ENCODE measurements at places on chromosomes 12 and 14.

- no peak for DNase-seq
These were observed 40.9 kb upstream of the ELK3 start for GRCh38 chr12:96153131-96153725.

DNA sequence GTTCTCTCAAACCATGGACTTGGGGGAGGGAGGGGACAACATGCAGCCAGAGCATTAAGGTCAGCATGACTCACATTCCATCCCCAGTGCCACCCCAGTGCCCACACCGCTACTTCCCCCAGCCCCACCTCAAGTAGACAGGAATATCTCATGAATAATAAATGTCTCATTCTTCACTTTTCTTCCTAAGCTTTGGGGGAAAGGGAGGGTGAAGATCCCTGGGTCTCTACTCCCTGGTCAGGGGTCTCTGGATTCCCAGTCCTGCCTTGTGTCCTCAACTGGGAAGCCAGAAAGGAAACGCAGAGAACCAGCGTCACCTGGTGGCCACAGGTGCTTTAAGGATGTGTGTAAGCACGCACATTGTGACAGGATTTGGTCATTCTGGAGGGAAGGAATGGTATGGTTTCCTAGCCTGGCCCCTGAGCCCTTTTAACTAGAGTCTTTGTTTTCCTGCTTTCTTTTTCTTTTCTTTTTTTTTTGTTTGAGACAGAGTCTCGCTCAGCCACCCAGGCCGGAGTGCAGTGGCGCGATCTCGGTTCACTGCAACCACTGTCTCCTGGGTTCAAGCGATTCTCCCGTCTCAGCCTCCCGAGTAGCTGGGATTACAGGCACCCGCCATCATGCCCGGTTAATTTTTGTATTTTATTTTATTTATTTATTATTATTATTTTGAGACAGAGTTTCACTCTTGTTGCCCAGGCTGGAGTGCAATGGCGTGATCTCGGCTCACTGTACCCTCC lies 3.4 kb downstream of the GPR84 start:
- DNase-seq = peak; percentile 41

- no peak for DNase-seq
These were observed 492 bp upstream of the BTBD6 start for GRCh38 chr14:105247715-105248367.

GRCh38 chr14:50262865-50263264 lies 31.5 kb upstream of the SOS2 start:
- DNase-seq = no peak

GRCh38 chr12:74641694-74642093 lies 104.1 kb downstream of the ATXN7L3B start:
- DNase-seq = no peak

DNA sequence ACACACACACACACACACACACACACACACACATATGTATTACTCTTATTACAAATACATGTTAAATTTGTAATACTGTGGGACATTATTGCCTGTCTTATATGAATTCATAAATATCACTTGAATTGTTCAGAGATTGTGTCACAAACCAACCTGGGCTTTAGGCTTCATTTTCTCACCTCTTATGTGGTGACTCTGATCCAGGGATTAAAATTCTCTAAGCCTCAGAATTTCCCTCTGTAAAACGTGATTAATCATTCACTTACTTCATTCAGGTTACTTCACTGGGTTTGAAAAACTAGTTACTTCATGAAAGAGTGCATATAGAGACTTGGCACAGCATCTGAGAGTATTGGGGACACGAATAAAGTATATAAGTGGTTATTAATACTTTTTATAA lies 240.3 kb upstream of the PDZRN4 start:
- no peak for DNase-seq

GRCh38 chr12:57515408-57515933 lies 4.8 kb downstream of the DDIT3 start:
- no peak for DNase-seq

GRCh38 chr12:120495186-120495730 lies 655 bp upstream of the DYNLL1 start:
- DNase-seq = no peak

DNA sequence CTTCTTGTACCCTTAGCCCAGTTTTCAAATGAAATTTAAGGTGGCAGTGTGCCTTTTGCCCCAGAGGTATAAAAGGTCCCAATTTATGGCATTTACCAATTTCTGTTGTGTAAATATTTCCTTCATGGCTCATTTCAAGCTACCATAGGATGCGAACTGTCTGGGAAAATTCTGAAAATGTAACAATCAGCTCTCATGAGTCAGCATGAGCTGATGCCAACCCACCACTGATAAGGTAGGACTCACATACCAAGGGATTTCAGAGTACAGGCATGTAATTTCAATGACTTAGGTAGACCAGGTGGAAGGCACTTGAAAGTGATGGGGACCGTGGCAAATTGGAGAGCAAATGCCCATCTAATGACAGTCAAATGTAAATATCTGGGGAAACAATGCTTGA lies 169.5 kb downstream of the TTC8 start:
- DNase-seq = no peak

DNA sequence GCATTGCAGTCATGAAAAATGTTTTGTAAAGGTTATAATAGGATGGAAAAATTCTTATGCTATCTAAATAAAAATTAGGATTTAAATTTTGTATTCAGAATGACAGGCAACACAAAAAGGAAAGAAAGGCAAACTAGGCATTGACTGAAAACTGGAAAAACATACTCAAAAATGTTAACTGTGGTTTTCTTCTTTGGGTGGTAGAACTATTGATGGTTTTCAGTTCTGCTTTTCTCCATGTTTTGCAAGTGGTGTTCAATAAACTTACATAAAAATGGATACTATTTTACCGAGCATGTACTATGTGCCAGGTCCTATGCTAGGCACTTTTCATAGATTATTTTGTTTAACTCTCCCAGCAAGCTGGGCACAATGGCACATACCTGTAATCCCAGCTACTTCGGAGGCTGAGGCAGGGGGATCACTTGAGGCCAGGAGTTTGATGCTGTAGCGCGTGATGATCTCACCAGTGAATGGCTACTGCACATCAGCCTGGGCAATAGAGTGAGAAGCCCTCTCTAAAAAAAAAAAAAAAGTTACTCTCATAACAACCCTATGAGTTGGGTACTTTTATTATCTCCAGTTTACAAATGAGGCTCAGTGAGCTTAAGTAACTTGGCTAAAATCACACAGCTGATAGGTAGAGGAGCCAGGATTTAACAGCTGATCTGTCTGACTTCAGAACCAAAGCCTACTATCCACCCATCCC lies 26.3 kb upstream of the TCP11L2 start:
- no peak for DNase-seq

- DNase-seq = no peak
These were observed 60.6 kb downstream of the MARK3 start for GRCh38 chr14:103445806-103446205.

- DNase-seq = no peak
These were observed 1.7 kb downstream of the PIP4K2C start for GRCh38 chr12:57592551-57593165.

GRCh38 chr14:74289801-74290200 lies 12.9 kb downstream of the ABCD4 start:
- DNase-seq = no peak

- no peak for DNase-seq
These were observed 32.8 kb downstream of the YEATS4 start for GRCh38 chr12:69392179-69392928.

- DNase-seq = no peak
These were observed 29.0 kb downstream of the TTLL5 start for GRCh38 chr14:75690010-75690409.

GRCh38 chr14:30600922-30601918 lies 20.9 kb upstream of the SCFD1 start:
- DNase-seq = no peak

DNA sequence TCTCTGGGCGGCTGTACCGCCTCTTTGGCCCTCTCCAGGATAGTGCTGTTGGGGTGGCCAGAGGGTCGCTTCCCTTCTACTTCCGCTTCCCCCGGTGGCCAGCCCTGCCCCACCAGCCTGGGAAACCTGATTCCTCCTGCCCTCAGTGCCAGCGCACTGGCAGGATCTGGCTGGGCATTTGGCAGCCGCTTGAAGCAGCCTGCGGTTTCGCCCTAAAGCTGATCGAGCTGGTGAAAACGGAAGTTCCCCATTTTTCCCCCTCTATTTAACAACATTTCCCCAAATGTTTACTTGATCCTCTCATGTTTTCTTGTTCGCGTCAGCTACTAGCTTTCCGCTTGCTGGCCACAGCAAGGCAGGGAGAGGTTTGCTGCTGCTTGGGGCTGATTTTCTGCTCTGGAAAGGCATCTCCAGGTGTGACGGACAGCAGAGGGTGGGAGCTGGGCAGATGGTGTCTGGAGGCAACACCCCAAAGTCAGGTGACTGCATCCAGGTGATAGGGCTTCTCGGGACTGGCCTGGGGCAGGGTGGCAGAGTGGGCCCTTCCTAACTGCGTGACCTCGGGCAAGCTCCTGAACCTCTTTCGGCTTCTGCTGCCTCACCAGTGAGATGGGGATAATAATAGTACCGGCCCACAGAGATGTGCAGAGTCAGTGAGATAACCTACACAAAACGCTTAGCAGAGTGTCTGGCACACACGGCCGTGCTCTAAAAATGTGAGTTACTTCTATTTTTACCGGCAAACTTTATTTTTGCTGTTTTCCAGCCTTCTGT lies 53.1 kb downstream of the TSPAN9 start:
- DNase-seq = no peak

DNA sequence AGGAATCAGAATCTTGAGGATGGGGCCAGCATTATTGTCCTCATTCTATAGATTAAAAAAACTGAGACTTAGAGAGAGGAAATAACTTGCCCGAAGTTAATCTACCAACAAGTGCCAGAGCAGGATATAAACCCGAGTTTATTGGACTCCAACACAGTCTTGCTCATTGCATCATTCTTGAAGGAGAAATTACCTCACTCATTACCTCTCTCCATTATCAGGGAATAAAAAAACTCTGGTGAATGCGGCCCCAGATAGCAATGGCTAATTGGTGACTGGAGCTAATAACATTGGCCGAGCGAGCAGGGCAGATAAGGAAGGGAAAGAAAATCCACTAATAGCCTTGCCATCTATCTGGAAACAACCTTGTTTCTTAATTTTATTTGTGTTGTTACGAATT lies 24.7 kb upstream of the TMED10 start:
- DNase-seq = no peak

GRCh38 chr14:104313674-104314073 lies 175.3 kb downstream of the KIF26A start:
- DNase-seq = no peak

- DNase-seq = no peak
These were observed 211.1 kb downstream of the ITPR2 start for GRCh38 chr12:26621932-26622331.

DNA sequence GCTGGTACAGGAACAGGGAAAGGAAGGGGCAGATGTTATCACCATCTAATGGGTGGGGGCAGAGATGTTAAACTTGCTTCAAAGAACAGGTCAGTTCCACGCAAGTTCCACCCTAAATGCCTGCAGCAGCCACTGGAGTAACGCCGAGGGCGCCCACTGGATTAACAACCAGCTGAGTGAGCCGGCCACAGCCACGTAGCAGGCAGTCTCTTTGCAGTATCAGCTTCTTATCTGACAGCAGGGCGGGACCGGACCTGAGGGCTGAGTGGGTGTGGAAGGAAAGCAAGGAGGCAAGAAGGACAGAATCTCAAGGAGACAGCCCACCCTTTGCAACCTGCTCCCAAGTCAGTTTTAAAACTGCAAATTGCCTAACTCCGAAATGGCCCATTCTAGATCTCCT lies 38.4 kb upstream of the FOXN3 start:
- DNase-seq = no peak

DNA sequence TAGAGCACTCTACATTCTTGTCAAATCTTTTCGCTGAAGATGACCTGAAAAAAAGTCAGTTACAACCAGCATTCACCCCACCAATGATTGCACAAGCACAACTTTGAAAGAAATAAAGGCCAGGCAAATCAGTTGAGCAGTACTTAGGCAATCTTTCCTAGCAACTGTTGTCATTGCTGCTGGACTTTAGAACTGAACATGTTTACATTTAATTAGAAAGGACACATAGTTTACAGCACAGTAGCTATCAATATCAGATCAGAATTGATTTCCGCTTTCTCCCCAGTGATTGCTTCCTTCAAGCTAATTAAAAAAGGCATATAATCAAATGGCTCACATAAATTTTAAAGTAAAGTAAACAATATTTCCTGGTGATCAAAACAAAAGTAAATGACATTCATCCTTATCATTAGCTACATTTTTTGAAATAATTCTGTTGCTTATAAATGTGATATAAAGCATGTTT lies 128.4 kb downstream of the FOXA1 start:
- DNase-seq = no peak

DNA sequence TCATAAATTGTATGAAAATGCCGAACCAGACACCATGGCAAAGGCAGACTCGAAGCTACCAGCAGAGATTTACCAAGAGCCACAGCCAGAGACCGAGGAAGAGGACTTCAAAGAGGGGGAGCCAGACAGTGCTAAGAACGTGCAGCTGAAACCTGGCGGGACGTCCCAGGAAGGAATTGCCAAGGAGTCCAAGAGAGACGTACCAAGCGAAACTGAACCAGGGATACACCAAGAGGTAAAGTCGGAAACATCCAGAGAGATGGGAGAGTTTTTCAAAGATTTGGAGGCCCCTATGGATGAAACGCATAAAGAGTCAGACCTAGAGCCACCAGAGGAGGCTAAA lies 294 bp downstream of the SAMD15 start:
- no peak for DNase-seq

DNA sequence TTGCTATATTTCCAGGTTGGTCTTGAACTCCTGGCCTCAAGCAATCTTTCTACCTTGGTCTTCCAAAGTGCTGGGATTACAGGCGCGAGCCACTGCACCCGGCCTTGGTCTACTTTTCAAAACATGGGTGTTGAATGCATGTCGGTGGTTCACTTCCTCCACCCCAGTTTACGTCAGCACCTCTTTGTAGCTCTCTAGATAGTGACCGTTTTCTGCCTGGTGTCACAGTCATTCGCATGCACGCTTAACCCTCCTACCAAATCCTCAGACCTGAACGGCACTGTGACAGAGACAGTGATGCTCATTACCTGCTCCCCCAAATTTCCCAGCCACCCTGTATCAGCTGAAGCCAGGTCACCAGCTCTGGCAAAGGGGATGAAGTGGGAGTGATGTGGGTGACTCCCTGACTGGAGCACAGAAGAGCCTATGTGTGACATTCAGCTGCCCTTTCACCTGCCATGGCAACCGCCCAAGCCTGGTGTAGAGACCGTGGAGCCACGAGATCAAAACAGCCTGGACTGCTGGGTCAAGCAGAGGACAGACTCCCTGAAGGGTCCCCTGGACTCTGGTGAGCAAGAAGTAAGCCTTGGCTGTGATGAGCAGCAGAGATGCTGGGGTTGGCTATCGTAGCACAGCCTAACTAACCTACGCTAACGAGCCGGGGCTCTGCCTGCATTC lies 66.2 kb upstream of the GPR68 start:
- no peak for DNase-seq

GRCh38 chr14:67886191-67886590 lies 66.6 kb downstream of the RAD51B start:
- no peak for DNase-seq

GRCh38 chr14:61385002-61385685 lies 63.8 kb downstream of the PRKCH start:
- no peak for DNase-seq

GRCh38 chr14:99093532-99094517 lies 178.2 kb downstream of the BCL11B start:
- DNase-seq = no peak

- DNase-seq = no peak
These were observed 16.0 kb upstream of the LUM start for GRCh38 chr12:91127306-91127705.

Measured in activated naive CD4-positive, alpha-beta T cell (primary cell).